NCI-H1092 (cell line): ENCODE measurements at places on chromosomes 6 and 20.
A peak's percentile ranks its signal among the peaks of the same experiment; 100 is the strongest.

- DNase-seq: no peak
Measured at GRCh38 chr6:13302751-13303667, 25.3 kb downstream of the TBC1D7 start.

- DNase-seq: no peak
Measured at GRCh38 chr6:105196076-105196475, 16.3 kb upstream of the POPDC3 start.

- no peak for DNase-seq
Measured at GRCh38 chr6:14965424-14966075, 280.3 kb upstream of the JARID2 start.

- peak; percentile 4 for DNase-seq
Measured at GRCh38 chr6:110874880-110875547, 429 bp downstream of the AMD1 start.

- no peak for DNase-seq
Measured at GRCh38 chr20:33181482-33182093, 13.6 kb downstream of the BPIFA2 start.

DNA sequence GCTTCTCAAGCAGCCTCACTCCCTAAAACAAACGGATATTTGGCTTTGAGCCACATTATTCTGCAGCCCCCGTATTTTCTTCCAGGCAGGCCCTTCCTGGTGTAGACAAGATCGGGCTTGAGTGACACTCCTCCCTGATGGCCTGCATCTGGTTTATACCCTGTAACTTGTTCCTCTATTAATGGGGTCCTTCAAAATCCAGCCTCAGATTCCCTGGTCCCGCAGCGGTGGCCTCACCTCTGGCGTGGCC, 375 bp upstream of the TMEM14C start:
- DNase-seq: no peak

GRCh38 chr20:51636123-51636522, 93.6 kb upstream of the NFATC2 start:
- DNase-seq: no peak

- DNase-seq: no peak
Measured at GRCh38 chr6:88952065-88952704, 11.2 kb downstream of the RNGTT start.

DNA sequence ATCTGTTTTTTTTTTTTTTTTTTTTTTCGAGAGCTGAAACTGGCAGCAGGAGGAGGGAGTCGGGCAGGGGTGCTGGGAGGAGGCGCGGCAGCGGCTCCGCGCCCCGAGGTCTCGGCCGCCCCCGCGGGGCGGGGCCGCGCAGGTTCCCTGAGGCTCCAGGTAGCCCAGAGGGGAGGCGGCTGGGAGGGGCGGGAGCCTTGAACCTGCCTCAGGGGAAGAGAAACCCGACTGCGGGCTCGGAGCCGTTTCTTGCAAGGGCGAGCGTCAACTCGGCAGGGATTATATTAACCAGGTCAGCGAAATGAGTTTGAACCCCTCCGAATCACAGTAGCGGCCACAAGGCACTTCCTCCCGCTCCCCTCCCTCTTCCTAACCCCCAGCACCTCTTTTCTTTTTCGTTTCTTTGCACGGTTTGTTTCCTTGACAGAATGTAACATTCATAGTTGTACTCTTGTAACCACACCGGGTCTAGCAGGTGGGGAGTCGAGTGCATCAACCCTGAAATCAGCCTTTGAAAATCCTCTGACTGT, 2.0 kb downstream of the MYB start:
- no peak for DNase-seq

DNA sequence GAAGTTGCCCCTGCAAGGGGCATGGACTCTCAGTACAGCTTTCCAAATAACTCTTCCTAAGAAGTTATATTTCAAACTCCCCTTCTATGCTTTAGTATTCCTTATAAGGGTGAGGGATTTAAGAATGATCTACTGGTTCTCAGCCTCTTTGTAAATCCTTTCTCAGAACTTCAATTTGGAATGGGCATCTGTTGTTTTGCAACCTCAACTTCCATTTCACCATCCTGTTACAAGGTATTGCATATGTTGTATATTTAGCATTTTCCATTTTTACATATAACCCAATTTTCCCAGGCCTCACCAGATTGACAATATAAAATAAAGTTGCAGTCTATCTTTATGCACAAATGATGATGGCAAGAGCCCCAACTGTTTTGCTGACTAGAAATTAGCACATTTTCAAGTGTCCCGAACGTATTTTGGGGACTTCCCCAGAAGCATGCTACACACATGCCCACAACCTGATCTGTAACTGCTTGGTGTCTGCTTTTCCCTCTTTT, 154.9 kb upstream of the CARMIL1 start:
- DNase-seq: no peak

DNA sequence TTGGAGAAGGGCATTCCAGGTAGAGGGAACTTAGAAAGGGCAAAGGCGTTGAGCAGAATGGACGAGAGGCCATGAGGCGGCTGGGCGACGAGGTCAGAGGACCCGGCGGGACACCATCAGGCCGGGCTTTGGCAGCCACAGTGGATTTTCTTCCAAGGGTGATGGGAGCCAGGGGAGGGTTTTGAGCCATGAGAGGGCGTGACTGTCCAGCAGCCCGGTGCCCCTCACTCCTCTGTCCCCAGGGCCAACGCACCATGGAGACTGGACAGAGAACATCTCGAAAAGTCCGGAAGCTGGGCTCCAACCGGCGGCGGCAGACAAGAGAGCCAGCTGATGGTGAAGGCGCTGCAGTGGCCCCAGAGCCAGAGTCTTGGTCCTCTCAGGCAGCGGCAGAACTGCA, 6.4 kb downstream of the RAB44 start:
- no peak for DNase-seq

GRCh38 chr6:110043366-110043994, 65.4 kb downstream of the GPR6 start:
- no peak for DNase-seq

GRCh38 chr6:138600726-138601125, 101.4 kb upstream of the NHSL1 start:
- no peak for DNase-seq

DNA sequence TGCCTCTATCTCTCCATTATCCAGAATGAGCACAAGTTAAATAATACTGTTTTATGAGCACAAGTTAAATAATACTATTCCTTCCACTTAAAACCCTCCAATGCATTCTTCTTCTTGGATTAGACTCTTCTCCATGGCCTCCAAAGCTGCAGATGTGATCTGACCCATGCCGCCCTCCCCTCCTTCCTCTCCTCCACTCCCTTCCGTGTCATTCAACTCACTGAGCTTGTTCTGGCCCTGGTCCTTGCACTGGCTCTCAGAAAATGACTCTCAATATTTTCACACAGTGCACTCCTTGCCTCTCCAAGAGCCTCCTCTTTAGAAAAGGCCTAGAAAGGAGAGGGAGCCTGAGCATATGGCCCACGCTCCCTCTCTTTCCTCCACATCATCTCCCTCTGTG, 125.0 kb upstream of the CD93 start:
- DNase-seq: no peak

DNA sequence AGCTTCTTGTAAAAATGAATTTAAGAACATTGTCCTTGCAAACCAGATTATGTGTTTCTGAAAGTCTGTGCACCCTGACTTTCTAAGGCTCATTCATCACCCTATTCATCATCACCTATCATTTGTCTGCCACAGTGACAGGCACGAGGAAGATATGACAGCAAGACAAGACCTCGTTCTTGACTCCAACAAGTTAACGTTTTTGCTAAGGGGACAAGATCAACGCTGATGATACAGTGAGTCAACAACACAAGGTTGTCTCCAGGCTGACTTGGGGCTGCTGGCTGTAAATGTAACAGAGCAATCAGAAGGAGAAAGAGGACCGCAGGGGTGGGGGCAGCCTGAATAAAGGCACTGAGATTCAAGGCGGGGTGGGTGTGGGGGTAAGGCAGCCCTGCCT, 94.2 kb downstream of the FOXC1 start:
- no peak for DNase-seq

GRCh38 chr20:63085151-63085861, 78.5 kb upstream of the BHLHE23 start:
- no peak for DNase-seq

- DNase-seq: no peak
Measured at GRCh38 chr6:158996856-158997255, 3.1 kb downstream of the RSPH3 start.
